GM23248 (cell line): ENCODE measurements at places on chromosomes 4 and X. TPM values are rescaled to one million over a fixed set of nuclear protein-coding genes. Genes with fewer than 3 reads are reported as not detected.
A peak's percentile ranks its signal among the peaks of the same experiment; 100 is the strongest.

Gene RPS6KA3
- 8.1 and 13.3 TPM in 2 replicates for polyA plus RNA-seq

DNA sequence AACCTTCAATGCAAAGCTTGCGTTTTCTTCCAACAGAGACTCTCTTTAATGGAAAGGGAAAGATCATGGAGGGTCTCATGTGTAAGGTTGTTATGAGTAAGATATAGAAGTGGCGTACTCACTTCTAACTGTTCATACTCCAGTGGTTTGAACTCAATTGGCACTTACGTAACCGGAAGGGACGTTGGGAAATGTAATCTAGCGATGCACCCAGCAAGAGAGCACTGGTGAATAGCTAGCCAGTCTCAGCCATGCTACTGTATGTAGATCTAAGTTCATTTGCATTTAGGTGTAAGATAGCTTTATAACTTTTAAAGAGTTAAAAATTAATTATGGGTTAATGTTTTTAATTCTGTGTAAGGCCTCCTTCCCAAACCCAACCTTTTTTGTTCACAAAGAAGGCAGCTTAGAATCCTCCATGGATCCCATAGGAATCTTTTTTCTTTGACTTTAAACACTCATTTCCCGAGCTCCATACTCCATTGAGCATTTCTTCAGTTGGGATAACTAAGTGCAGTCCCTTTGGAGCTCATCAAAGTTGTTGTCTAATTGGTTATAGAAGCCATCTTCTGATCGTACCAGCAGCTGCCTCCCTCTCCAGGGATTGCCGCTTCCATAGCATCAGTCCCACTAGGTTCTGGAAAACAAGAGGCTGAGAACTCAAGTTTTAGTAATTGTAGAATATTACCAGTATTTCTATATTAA, 191.1 kb downstream of the RAPGEF2 start:
- no peak for DNase-seq

DNA sequence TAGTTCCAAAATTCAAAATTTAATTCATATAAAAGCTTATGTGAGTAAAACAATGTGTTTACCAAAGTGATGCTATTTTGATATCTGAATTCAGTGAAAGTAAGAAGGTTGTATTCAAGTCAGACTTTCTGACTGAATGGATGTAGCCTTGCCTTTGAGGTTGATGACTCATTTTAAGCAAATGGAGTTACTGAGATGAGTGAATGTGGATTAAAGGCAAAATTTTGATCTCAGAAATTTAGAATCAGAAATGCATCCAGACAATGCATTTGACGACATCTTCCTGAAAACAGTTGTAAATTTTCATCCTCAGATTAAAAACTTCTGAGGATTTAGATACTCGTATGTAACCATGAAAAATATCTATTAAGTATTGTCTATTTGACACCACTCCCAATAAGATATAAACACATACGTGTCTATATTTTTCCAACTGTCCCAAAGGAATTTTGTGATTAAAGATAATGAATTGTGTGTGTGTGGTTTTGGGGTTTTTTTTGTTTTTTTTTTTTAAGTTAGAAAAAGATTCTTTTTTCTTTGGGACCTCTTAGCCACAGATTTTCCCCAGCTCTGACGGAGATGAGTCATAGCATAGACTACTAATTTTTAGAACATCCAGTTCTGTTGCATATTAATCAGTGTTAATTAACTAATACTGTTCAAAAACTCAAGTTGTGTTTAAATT, 34.4 kb downstream of the NFKB1 start:
- DNase-seq = peak; percentile 70

DNA sequence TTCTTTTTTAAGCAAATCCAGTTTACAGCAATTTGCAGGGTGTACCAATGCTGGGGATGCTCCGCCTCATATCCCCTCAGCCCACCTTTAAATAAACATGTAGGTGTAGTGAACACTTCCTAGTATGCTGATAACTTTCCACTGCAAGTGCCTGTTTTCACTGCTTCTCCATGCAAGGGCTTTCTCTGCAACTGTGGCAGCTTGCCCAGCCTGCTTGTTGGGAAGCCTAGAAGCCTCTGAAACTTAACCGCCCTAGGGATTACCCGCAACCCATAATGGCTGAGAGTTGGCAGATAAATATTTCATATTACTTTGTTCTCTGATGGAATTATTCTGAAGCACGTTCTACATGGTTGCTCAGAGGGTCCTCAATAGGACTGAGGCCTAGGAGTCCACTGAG, 253.7 kb upstream of the DDX53 start:
- no peak for DNase-seq

GRCh38 chr4:56134266-56134665, 185.5 kb downstream of the CEP135 start:
- DNase-seq = peak; percentile 51

DNA sequence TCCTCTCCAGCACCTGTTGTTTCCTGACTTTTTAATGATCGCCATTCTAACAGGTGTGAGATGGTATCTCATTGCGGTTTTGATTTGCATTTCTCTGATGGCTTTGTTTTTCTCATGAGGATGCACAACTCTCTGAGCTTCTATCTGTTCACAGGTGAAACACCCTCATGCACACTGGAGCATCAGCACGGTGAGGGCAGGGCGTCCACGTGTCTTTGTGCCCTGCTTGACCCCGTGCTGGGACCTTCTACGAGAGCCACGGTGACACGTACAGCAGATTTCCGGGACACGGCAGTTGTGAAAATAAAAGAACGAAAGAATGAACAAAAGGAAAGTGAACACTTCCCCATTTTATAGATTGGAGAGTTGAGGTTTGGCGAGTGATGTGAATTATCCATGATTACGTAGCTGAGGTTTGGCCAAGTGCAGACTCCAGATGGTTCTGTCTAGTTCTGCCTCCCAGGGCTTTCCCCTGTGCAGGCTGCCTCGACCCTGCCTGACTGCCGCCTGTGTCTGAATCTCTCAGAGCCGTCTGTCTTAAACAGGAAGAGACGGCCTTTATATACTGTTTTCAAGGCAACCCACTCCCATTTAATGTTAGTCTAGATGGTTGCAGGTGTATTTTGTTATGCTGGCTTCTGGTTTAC, 67.8 kb upstream of the SORBS2 start:
- DNase-seq = no peak

Gene UGT2B17
- not detected in 2 replicates for polyA plus RNA-seq

DNA sequence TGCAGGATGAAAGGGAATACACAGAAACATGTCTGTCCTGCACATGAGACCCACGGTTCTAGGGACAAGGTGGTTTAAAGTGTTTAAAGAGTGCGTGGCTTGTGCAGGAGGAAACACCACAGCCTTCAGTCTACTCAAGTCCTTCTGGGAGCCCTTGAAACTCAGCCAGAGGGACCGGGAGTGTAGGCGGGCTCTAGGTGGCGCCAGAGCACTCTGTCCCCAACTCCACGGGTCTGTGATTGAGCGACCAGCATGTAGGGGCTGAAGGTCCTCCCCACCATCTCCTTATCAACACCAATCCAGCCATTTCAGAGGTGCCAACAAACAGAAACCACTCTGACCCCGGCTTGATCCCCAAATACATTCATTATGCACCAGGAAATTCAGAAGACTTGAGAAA, 82.0 kb upstream of the CLDN34 start:
- peak; percentile 72 for DNase-seq

Gene WAS
- not detected in 2 replicates for polyA plus RNA-seq

- DNase-seq = no peak
These were observed 784 bp upstream of the ANXA5 start for GRCh38 chr4:121697564-121697963.

- peak; percentile 37 for DNase-seq
These were observed 366.2 kb upstream of the PITX2 start for GRCh38 chr4:110989125-110989524.

Gene TKTL2
- not detected in 2 replicates for polyA plus RNA-seq

DNA sequence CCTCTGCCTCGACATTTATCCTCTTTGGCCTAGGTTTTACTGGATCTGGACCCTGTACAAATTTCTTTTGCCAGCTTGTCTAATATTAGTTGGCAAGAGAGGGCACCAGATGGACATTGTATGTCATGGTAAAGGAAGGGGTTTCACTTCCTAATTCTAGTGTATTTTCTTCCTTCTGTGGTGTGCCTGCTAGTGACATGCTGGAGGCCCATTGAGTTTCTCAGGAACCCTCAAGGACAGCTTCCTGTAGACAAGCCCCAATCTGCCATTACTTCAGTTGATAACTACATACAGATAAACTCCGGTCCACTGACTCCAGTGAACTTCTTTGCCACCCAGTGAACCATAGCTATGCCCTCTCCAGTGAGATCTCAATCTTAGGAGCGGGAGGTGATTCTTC, 116.9 kb downstream of the STPG2 start:
- no peak for DNase-seq

Gene PAGE5
- polyA plus RNA-seq = not detected in 2 replicates

GRCh38 chrX:21490341-21490740, 116.1 kb downstream of the CNKSR2 start:
- DNase-seq = no peak

GRCh38 chrX:1486749-1487361, 34.1 kb upstream of the ASMTL start:
- no peak for DNase-seq

Gene MID1
- polyA plus RNA-seq = 5.9 and 6.5 TPM in 2 replicates

Gene TLR3
- 0.66 and 0.68 TPM in 2 replicates for polyA plus RNA-seq

DNA sequence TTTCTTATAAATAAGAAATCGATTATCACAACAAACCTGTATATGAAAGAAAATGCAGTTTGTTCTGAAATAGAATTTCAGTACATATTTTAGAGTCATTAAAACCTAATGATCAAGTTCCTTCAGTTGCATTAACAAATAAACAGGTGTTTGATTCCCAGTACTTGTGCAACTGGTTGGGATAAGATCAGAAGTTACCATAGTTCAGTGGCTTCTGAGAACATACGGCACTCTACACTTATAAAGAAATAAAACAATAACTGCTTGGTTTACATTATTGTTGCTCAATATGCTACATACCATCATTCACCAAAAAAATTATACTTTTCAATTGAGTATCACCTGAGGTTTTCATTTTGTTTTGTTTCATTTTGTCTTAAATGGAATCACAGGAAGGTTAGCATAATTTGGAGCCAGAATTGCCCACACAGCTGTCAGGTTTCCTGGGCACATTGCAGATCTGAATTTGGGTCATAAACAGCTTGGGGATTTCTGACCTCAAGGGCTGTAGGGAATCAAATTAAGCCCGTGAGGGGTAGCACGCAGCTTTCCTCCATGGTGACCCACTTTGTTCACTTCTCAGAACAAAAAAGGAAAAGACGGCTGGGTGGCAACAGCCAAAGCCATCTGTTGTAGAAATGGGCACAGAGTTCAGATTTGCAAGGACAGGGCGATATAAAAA, 14.9 kb upstream of the CCNG2 start:
- DNase-seq = no peak

GRCh38 chr4:98778206-98778605, 119.8 kb upstream of the TSPAN5 start:
- DNase-seq = peak; percentile 86

Gene MMGT1
- polyA plus RNA-seq = 24.7 and 26.3 TPM in 2 replicates
